ENCODE measurements at places on chromosomes 6 and 20.

- no peak for DNase-seq
These were observed 4.6 kb upstream of the ZNF184 start for GRCh38 chr6:27477318-27478013.

DNA sequence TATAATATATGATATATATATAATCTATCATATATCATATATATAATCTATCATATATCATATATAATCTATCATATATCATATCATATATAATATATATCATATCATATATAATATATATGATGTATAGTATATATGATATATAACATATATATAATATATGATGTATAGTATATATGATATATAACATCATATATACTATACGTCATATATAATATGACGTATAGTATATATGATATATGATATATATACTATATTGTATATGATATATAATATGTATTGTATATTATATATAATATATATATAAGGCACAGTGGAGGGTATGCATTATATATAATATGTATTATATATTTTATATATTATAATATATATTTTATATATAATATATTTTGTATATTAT, 36.7 kb downstream of the PTPRA start:
- no peak for DNase-seq

DNA sequence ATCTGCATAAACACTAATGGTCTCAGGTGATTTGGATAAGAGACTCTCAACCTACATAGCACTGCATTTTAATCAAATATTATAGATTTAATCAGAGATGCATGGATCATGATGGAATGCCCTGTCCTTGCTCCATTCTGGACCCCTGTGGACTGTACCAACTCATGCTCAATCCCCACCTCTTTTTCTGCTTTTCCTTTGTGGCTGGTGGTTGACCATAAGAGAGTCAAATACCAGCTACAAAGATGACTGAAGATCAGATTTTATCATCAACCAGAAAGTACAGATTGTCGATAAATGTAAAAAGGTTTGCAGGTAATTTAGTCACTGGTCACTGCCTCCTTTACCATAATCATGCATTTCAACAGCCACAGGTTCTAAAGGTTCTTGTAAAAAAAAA, 116.2 kb downstream of the ME1 start:
- DNase-seq = no peak

- DNase-seq = peak; percentile 65
These were observed 1.2 kb upstream of the ACSS1 start for GRCh38 chr20:25058847-25059810.

DNA sequence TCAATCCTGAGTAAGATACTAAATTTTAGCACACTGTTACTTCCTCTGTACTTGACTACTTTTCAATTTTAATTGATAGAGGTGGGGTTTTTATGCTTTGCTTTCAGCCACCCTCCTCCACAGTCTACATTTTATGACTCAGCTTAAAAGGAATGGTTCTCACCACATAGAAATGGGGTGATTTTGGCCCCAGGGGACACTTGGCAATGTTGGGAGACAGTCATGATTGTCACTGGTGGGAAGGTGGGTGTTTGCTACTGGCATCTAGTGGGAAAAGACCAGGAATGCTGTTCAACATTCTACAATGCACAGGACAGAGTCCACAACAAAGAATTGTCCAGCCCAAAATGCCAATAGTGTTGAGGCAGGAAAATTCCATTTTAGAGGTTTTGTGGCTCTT, 71.3 kb downstream of the PCSK2 start:
- no peak for DNase-seq

DNA sequence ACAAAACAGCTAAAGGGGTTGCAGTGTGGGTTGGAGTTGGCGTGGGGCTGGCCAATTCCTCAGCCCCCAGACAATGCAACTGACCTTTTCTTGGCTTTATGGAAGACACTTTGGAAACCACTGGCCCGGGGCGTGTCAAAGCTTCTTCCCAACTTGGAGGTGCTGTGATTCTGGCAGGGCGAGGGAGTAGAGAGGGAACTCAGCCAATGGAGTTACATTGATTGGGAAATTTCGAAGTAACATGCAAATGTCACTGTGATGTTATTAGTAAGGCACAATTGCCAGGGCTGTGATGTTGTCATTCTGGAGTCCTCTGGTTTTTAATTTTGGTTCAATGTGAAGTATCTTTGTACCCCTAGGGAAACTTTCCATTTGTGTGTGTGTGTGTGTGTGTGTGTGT, 41.5 kb upstream of the EPB41L1 start:
- DNase-seq = no peak

- no peak for DNase-seq
These were observed 101.3 kb downstream of the OR2B2 start for GRCh38 chr6:27810768-27811450.

DNA sequence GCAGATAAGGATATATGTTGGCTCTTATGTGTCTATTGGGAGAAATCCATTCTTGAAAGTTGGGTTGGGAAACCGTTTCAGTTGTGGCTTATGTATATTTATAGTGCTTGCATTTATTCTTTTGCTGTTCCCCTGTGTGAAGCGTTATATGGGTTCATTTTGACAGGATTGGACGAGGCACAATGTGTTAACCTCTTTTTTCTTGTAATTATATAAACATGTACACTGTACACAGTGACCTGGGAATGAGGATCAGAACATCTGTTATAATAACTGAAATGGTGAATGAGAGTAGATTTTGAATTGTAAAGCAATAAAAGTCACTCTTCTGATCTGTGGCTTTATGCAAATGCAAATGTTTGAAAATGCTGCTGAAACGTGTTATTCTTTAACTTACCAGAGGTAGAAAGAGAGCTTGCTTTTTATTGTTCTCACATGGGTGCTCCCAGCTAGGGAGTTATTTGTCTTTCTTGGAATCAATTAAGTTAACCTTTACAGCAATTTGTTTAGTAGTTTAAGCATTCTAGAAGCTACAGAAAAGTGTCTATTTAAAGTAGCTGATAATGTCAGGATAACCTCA, 213.7 kb downstream of the GRIK2 start:
- DNase-seq = no peak

- DNase-seq = no peak
These were observed 139.3 kb downstream of the CD164 start for GRCh38 chr6:109242925-109243324.

- no peak for DNase-seq
These were observed 1.1 kb upstream of the SPDEF start for GRCh38 chr6:34557228-34557627.

- DNase-seq = no peak
These were observed 1.1 kb upstream of the TBC1D32 start for GRCh38 chr6:121335087-121336008.

DNA sequence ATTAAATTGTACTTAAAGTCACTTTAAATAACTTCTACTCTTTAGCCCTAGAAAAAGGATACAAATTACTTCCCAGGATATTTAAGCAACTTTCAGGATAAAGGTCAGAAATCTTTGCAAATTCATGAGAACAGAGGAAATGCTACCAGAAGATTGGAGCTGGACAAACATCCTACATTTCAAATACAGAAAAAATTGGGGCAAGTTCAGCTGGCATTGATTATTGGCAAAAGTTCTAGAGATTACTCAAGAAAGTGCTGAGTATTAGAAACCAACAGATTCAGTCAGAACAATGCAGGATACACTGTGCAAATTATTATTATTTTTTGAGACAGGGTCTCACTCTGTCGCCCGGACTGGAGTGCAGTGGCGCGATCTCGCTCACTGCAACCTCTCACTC, 6.0 kb downstream of the SLC22A23 start:
- DNase-seq = no peak

GRCh38 chr6:82095091-82095490, 152.5 kb downstream of the IBTK start:
- DNase-seq = no peak
